NCI-H2081 treated with DMSO at 0.1 percent for 48 hours (cell line): ENCODE measurements at places on chromosomes 6 and 20.

GRCh38 chr20:38213607-38213940, 47.0 kb downstream of the KIAA1755 start:
- no peak for DNase-seq

DNA sequence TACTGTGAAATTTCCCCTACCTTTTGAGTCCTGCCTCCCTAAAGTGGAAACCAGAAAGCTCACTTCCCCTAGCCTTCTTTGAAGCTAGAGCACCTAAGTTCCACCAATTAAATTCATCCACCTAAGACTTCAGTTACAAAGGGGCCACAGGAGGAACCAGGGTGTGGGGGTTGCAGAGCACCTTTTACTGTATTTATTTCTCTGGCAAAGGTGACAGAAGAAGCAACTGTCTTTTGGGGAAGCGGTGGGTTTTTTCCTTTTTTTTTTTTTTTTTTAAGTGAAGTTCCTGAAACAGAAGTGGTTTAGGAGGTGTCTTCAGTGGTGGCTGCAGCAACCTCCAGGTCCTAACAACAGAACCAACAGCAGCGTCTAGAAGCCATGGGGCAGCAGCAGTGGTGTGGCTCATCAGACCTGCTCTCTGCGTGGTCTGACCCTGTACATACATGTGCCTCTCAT, 13.1 kb downstream of the PSMB9 start:
- DNase-seq: no peak

DNA sequence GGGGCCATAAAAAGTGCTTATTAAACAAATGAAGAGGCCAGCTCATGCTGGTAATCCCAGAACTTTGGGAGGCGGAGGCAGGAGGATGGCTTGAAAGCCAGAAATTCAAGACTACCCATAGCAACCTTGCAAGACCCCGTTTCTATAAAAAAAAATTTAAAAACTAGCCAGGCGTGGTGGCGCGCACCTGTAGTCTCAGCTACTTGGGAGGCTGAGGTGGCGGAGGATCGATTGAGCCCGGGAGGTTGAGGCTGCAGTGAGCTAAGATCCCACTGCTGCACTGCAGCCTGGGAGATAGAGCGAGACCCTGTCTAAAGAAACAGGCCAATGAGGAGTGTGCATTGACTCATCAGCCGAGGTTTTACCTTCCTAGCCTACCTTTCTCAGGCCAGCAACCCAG, 15.2 kb downstream of the NPEPL1 start:
- no peak for DNase-seq

DNA sequence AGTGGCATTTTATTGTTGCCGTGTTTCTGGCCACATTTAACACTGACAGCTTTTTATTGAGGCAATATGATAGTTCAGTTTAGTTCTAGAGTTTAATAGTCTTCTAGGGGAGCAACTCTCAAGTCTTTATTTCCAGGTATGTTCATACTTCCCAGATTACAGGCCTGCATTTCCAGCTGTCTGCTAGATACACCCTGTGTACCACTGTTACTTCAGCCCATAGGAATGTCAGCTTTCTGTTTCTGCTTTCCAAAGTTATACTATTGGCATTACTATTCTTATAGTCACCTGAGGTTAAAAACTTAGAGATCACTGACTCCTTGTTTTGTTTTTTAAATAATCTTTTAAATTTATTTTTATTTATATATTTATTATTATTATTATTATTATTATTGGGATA, 7.6 kb downstream of the ZNF451 start:
- DNase-seq: no peak

DNA sequence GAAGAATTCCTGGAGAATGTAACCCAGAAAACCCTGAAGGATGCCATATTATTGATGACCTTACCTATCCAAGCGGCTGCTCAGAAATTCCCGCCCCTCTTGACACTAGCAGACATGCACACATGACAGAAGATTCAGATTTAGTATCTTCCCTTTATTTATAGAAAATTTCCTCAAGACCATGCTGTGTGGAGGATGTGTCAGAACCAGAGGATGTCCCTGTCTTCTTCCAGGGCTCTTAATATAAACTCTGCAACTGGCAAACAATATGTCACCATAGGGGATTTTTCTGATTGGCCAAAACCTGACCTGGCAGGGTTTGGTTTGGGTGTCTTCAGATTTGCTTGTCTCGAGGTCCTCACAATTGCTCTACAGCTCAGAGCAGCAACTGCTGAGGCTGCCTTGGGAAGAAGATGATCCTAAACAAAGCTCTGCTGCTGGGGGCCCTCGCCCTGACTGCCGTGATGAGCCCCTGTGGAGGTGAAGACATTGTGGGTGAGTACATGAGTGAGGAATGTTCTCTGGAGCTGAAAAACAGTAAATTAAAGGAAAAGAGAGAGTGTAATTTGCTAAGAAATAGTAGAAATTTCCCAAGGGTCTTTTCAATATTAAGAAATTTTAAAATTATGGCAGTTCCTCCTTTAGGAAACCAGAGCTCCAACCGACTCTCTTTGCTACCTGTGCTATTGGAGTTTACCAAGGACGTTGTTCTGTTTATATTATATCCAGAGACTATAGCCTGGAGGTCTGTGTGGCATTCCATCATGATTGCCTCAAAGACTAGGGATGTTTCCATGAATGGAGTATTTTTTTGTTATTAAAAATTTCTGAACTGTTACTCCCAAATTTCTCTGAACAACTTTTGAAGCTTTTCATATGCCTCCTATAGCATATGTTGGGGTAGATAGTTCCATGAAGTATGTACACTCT, at the start of gene HLA-DQA2:
TSS of gene HLA-DQA2 (plus strand) at position 361 of the 930 bp plus-strand sequence. CDS start at position 414, 53 bp downstream.
- no peak for DNase-seq

GRCh38 chr6:44614396-44614795, 226.9 kb downstream of the CDC5L start:
- DNase-seq: no peak

DNA sequence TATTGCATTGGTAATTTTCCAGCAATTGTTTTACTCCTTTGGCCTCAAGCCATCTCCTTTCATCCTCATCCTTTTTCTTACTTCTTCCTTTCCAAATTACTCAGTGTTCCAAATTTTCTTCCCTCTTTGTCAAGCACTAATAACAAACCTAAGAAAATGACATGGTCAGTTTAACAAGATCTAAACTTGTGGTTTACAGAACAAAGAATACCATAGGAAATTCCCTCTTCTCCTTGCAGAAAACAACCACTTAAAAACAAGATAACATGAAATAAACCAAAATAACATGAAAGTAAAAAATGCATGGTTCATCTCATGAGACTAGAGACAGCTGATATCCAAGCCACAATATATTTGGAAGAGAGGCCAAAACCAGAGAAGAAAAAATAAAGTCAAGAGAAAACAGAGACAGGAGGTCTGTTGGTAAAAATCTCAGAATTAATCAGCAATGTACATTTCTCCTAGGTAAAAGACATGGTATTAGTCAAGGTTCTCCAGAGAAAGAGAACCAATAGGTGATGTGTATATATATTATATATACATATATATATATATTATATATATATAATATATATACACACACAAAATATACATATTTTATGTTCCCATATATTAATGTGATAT, 51.0 kb upstream of the SENP6 start:
- DNase-seq: no peak

DNA sequence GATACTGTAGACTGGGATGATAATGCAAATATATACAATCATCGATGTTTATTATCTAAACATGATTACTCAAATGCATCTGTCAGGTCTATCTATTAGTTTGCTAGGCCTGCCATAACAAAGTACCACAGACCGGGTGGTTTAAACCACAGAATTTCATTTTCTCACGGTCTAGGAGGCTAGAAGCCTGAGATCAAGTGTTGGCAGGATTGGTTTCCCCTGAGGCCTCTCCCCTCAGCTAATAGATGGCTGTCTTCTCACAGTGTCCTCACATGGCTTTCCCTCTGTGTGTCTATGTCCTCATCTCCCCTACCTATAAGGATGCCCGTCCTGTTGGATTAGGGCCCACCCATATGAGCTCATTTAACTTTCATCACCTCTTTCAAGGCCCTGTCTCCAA, 512.6 kb upstream of the SLC35B3 start:
- DNase-seq: no peak

GRCh38 chr6:81895511-81896185, 143.2 kb upstream of the TENT5A start:
- no peak for DNase-seq

DNA sequence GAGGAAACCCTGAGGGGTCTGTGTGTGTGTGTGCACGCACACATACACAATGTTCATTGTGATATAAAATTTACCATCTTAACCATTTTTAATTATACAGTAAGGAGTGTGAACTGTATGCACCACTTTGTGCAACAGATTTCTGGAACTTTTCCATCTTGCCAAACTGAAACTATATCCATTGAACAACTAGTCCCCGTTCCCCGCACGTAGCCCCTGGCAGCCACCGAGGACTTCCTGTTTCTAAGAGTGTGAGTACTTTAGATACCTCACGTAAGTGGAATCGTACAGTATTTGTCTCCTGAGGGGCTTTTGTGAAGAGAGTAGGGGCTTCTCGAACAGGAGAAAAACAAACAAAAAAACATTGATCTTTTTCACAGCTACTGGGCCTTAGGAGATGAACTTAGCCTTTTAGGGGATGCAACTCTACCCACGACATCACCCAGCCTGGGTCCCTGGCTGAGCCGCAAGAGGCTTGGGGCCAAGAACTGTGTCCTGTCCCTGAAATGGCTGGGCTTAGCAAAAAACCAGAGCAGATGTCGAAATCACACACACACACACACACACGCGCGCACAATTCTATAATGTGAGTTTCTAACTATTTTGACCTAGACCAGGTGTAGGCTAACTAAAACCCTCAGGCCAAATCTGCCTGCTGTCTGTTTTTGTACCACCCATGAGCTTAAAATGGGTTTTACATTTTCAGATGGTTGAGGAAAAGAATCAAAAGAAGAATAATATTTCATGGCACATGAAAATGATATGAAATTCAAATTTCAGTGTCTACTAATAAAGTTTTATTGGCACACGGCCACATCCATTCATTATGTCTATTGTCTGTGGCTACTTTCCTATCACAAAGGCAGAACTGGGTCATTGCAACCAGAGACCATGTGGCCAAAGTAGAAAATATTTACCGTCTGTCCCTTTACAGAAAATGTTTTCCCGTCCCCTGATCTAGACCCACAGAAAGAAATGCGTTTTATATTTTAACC, 144.2 kb downstream of the EYA2 start:
- DNase-seq: no peak

- no peak for DNase-seq
These were observed 98.5 kb downstream of the TFAP2A start for GRCh38 chr6:10316373-10316721.

GRCh38 chr20:17627101-17627955, 54.7 kb downstream of the RRBP1 start:
- no peak for DNase-seq

DNA sequence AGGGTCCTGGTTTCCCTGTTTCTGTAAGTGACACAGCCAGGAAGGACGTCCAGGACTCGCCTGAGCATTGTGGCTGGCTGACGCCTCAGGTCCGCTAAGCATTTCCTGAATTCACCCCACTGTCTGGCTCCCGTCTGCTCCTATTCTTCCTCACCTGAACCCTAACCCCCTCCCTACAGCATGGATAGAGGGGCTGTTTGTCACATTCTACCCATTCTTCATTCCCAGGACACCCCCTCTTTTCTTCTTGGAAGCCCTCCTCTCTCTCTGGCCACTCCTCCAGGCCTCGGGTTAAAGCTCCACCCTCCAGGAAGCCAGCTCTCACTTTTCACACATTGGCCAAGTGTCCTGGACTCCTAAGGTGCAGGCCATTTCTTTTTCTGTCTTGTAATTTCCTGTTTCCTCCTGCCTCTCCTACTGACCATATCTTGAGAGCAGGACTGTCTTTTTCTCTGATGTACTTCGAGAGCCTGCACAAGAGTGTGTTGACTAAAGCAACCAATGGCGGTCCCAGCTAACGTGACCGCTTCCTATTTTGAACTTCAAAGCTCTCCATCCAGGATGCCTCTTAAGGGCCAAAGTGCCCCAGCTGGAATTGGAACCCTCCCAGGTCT, 24.2 kb upstream of the MYMX start:
- no peak for DNase-seq

DNA sequence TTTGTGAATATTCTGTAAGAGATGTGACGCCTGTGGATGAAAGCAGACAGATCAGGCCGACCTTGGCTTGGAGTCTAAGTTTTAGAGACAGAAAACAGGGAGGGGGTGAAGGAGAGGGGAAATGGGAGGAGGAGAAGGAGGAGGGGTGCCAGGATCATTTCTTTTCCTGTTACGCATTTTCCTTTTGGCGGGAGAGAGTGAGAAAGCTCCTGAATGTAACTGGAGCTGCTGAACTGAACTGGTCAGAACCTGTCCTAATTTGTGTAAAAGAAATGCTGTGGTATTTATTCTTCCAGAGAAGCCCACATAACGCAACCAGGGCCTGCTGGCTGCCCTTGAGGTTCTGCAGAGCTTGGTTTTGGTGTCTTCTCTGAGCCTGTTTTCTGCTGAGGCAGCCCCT, 41.9 kb downstream of the UTRN start:
- no peak for DNase-seq

DNA sequence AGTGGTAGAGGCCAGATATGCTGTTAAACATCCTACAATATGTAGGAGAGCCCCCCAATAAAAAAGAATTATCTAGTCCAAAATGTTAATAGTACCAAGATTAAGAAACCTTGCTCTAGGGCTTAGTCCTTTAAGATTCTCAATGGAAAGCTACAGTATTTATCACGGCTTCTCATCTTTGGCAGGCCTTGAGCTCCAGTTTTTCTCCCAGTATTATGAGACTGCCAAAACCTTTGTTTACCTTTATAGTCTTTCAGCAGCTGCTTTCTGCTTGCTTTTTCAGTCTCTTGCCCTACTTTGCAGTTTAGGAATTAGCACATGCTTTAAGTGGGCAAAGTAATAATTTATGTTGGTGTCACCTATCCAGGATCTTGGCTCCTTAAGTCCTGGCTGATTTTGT, 59.7 kb downstream of the NHLRC1 start:
- no peak for DNase-seq

GRCh38 chr20:19860737-19861136, 102.7 kb downstream of the RIN2 start:
- no peak for DNase-seq

DNA sequence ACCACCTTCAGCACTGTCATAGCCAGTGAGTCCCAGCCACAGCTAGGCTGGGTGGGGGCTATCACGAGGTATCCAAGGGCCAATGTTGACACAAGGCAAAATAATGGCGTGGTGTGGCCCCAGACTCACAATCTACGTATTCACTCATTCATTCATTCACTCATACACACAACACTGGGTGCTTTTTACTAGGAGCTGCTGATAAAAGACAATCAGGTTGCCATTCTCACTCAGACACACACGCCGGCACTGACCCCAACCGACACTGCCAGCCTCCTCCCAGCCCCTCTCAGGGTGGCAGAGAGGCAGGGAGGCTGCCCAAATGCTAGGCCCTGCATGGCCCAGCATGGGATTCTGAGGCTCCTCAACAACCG, 1.5 kb upstream of the C20orf144 start:
- DNase-seq: no peak

- DNase-seq: no peak
These were observed 442.3 kb downstream of the CDC5L start for GRCh38 chr6:44829836-44830235.

DNA sequence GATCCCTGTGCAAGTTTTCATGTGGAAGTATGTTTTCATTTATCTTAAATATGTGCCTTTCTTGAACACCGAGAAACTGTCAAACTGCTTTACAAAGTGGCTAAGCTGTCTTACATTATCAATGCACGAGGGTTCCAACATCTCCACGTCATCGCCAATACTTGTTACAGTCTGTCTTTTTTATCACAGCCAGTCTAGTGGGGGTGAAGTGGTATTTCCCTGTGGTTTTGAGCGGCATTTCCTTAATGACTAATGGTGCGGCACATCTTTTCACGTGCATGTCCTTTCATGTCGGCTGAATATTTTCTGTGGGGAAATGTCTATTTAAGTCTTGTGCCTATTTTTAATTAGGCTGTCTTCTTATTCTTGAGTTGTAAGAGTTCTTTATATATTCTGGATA, 280.4 kb downstream of the FOXC1 start:
- no peak for DNase-seq

GRCh38 chr20:32461836-32462600, 103.9 kb downstream of the ASXL1 start:
- DNase-seq: no peak
